ENCODE measurements at places on chromosomes 5 and 9.

GRCh38 chr9:87336407-87336806 lies 161.3 kb upstream of the DAPK1 start:
- no peak for DNase-seq

DNA sequence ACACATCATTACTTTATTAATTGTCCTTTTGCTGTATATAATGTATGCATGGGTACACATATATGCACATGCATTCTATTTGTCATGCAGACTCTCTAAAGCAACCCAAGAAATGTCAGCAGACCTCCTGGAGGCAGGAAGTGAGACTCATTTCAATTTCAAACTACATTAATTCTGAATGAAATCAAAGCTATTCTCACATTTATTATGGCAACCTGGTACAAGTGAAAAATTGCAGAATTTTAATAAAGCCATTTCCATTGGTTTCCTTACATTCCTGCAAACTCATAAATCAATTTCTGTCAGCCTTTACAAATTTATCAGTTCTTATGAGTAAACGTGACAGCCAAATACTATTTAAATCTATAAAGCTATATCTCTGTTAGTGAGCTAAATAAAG lies 430.4 kb upstream of the NUDT12 start:
- no peak for DNase-seq

DNA sequence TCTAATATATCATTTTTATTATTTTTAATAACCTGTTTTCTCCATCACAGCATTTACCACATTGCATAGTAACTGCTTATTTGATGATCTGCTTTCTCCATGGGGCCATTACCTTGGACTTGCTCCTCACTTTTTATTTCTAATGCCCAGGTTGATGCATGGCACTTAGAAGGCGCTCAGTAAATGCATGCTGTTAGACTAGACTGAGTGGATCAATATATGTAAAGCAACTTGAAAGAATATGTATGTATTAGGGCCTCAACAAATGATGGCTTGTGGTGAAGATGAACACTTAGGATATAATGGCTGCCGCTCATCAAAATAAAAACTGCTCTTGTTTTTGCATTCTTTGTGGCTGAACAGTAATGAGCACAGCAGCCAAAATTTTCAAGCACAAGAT lies 5.8 kb downstream of the DAPK1 start:
- DNase-seq, result no peak

GRCh38 chr5:9157811-9158210 lies 388.1 kb downstream of the SEMA5A start:
- DNase-seq, result no peak

Data from activated CD8-positive, alpha-beta memory T cell treated with anti-CD3 and anti-CD28 coated beads for 1 hour (primary cell).